ENCODE measurements at places on chromosomes 7 and 10.
A peak's percentile ranks its signal among the peaks of the same experiment; 100 is the strongest.

DNA sequence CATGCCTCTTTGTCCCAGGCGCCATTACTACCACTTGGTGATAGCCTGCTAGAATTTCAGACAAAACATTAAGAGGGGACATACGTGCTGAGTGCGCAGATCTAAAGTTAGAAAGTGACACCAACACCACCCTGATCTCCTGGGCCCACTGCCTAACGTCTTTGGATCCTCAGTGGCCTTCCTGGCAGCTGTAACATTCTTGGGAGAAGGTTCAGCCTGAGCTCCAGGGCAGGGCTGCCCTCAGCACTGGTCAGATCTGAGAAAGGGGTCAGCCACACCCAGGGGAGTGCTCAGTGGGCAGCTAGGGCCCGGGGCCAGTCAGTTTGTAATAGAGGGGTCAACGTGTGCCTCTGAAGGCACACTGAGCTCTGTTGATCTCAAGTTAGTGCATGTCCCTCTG, 48.4 kb downstream of the ZCCHC24 start:
- DNase-seq: no peak

DNA sequence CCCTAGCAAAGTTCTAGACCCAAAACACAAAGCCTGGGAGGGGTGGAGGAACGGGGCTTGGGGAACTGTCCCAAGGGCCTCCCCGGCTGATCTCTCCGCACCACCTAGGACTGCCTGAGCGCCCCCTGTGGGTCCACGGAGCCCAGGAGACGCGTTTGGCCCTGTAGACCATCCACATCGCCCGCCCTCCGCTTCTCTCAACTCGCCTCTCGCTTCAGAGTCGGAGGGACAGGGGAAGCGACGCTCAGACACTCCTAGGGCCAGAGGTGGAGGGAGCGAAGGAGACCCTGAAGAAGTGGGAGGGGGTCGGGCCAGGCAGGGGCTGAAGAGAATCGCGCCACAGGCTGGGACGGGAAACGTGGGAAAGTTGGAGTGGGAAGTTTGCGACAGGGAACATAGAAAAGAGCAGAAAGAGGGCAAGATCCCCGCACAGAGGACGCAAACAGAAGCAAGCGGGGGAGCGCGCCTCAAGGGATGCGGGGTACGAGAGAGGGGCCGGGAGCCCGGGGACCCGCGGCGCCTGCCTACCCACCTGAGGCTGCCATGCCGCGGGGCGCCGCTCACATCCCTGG, 378 bp downstream of the PIK3AP1 start:
- DNase-seq: peak; percentile 86

- no peak for DNase-seq
Observed at GRCh38 chr7:38413784-38414183, 140.3 kb upstream of the TARP start.

GRCh38 chr10:72889391-72889831, 4.1 kb upstream of the OIT3 start:
- no peak for DNase-seq

- DNase-seq: no peak
Observed at GRCh38 chr7:150733482-150734095, 3.6 kb upstream of the GIMAP5 start.

GRCh38 chr10:79243181-79244067, 103.8 kb upstream of the PPIF start:
- no peak for DNase-seq

- no peak for DNase-seq
Observed at GRCh38 chr10:93106631-93107072, 33.0 kb downstream of the CYP26A1 start.

- DNase-seq: no peak
Observed at GRCh38 chr7:103656221-103656620, 210.2 kb upstream of the SLC26A5 start.

DNA sequence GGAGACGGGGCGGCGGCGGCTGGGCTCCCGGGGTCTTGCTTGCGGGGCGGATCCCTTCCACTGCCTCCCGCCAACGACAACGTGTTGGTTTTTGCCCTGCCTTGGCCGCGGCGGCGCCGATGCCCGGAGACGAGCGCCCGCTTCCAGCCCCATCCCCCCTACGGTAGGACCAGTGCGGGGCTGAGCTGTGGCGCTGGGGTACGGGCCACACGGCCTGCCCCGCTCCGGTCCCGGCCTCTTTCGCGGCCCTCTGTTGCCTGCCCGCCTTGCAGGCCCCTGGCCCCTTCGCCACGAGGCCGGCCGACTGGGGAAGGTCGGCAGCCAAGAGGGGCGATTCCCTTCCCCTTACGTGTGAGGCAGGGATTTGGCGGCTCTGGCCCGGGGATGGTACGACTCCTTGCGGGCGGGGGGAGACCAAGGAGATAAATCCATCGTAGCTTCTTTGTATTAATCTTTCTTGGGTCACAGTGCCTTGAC, 488 bp downstream of the EIF4H start:
- DNase-seq: peak; percentile 20

DNA sequence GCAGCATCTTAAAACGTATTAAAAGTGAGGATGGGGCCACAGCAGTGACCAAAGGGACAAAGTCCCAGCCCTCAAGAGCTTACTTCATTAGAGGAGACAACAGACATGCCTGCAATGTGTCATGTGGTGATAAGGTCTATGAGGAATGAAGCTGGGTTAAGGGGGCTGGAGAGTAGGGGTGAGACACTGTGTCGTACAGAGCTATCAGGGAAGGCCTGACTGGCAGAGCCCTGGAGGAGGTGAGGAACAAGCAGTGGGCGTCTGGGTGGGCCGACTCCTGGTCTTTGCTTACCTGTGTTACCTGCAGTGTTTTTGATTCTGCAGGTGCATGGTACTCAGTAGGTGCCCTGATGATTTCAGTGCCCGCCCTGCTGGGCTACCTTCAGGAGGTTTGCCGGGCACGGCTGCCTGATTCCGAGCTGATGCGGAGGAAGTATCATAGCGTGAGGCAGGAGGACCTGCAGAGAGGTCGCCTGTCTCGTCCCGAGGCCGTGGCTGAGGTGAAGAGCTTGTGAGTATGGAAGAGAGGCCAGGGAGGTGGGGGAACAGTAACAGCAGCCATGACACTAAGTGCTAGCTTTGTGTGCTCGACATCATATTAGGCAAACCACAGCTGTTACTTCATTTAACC, 7.6 kb downstream of the ZFYVE27 start:
- DNase-seq: no peak

DNA sequence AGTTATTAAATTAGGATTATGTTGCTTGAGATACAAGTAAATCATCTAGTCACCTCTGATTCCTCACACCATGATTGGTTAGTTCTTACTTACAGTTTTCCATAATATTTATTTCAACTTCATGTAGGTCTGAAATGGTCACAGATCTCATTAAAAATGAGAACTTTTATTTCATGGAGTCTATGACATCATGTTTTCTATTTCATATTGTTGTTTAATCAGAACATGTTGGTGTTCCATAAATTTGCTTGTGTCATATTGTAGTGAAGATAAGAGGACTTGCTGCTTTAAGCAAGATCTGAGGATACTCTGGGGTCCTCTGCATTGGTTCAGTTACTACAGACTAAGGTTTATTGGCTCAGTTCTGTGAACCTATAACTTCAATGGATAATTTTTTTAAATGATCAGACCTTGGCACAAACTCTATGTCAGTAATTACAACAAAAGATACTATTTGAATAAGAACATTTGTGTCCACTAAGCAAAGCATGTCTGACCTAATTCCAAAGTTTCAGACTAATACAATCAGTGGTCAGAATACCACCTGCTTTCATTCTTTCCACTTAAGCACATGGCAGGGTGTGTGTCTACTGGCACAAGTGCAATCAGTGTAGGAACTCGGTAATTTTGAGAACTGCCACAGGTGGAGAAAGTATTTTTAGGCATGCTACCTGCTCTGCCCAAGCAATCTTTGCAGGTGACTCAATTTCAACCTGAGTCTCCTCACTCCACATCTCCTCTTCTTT, 68.5 kb downstream of the CCDC71L start:
- DNase-seq: no peak

DNA sequence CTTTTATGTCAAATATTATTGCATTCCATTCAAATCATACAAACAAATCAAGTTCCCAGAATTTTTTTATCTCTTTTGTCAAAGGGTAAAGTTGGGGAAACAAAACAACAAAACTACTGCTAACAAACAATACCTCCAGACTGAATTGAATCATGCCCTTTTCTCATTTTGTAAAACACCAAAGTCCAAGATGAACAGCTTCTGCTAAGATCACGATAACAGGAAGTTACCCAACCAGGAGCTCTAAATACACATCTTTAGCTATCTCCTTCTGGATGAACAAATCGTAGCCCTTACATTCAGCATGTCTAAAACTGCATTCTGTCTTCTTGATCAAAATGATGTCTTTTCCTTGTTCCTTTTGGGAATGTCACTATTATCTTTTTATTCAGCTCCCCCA, 97.4 kb downstream of the CTTNBP2 start:
- DNase-seq: no peak

GRCh38 chr7:303425-303824, 13.5 kb downstream of the FOXL3 start:
- DNase-seq: no peak

GRCh38 chr10:56360583-56360966, 484 bp downstream of the ZWINT start:
- DNase-seq: no peak

- no peak for DNase-seq
Observed at GRCh38 chr10:74975758-74976157, 135.7 kb upstream of the SAMD8 start.

- DNase-seq: no peak
Observed at GRCh38 chr7:21092766-21093702, 306.3 kb upstream of the SP8 start.

- DNase-seq: no peak
Observed at GRCh38 chr10:103445366-103445765, 6.8 kb downstream of the CALHM2 start.

- peak; percentile 75 for DNase-seq
Observed at GRCh38 chr7:137656227-137656849, 190.4 kb downstream of the DGKI start.

GRCh38 chr7:7705318-7705717, 13.1 kb downstream of the RPA3 start:
- no peak for DNase-seq

- no peak for DNase-seq
Observed at GRCh38 chr10:79081353-79082034, 12.7 kb downstream of the ZMIZ1 start.

DNA sequence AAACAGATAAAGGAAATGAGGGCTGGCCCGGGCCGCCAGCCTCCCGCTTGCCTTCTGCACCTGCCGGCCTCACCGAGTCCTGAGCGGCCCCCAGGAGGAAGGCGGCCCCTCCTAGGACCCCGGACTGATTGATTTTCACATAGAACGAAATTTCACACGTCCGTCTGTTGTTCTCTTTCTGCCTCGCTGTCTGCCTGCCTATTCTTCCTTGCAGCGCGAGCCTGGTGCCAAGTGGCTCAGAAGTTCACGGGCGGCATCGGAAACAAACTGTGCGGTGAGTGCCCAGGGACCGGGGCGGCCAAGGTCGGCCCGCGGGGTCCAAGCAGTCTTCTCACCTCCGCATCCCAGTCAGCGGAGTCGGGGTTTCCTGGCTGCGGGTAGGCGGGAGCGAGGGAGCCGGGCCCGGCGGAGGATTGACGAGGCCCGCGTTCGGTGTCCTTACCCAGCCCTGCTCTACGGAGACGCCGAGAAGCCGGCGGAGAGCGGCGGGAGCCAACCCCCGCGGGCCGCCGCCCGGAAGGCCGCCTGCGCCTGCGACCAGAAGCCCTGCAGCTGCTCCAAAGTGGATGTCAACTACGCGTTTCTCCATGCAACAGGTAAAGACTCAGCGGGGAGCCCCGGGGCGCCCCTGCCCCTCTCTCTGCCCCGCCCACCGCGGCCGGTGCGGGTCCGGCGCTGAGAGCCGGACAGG, 967 bp downstream of the GAD2 start:
- DNase-seq: no peak

- DNase-seq: no peak
Observed at GRCh38 chr10:43199088-43199683, 60.9 kb downstream of the CSGALNACT2 start.

DNA sequence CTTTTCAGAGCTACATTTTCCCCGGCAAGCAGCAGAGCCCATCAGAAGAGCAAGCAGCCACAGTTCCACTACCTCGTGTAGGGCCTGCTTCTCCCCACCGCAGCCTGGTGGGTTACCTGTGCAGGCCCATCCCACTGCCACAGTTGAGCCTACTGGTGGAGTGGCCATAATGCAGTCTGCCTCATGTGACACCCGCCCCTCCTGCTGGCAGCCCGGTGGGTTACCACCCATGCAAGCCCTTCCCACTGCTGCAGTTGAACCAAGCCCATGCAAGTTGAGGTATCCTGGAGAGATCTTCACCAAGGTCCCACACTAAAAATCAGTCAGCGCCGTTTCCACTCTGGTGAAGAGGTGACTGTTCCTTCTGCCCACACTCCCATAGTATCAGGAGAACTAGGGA, 32.1 kb upstream of the CNNM1 start:
- peak; percentile 6 for DNase-seq

GRCh38 chr10:70367195-70367796, 15.1 kb downstream of the LRRC20 start:
- DNase-seq: no peak

DNA sequence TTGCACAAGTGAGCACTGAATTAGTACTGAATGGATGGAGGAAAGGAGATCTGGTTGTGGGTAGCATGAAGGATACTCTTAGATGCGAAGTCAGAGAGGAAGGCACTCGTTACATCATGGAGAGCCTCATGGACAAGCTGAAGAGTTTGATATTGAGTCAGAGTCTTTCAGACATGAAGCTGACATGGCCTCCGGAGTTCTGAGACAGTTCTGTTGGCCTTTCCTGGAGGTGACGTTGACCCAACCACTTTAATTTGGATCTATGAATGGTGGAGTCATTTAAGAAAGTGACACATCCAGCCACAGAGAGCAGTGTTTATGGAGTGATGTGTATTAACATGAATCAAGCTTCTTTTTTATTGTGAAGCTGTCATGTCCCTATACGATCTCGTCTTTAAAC, 286.3 kb upstream of the CDC14C start:
- DNase-seq: no peak

DNA sequence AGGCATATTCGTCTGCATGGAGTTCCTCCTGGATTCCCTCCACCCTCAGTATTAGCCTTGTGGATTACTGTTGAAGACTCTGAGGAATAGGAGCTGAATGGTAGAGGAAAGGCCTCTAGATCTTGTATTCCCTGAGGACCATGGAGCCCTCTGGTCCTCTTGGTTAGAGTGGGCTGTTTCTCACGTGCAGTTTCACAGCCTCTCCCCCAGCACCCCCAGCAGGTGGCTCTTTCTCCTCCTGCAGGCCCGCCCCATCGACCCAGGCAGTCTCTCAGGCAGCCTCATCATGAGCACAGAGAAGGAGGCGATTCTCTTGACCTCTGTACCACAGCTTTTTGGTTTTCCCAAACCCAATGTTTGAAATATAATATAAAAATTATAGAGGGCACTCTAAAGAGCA, 102.0 kb downstream of the WNT2 start:
- DNase-seq: no peak

Data from Calu3 (cell line).